Fibroblast of lung (primary cell): ENCODE measurements at places on chromosomes 13 and 19. TPM values are rescaled to one million over a fixed set of nuclear protein-coding genes. Genes with fewer than 3 reads are reported as not detected.

ATCAY gene
- polyA plus RNA-seq: 0.01 and 0.05 TPM in 2 replicates

KLF1 gene
- polyA plus RNA-seq: not detected in 2 replicates

PGLYRP2 gene
- polyA plus RNA-seq: not detected in 2 replicates

ZFP28 gene
- polyA plus RNA-seq: 6.1 and 7.5 TPM in 2 replicates

ARHGEF1 gene
- 23.9 and 32.2 TPM in 2 replicates for polyA plus RNA-seq

KLK12 gene
- not detected in 2 replicates for polyA plus RNA-seq

KLK1 gene
- polyA plus RNA-seq: not detected in 2 replicates
